Pancreas (tissue), 10 donors: ENCODE measurements at places on chromosomes 12 and 14.

DNA sequence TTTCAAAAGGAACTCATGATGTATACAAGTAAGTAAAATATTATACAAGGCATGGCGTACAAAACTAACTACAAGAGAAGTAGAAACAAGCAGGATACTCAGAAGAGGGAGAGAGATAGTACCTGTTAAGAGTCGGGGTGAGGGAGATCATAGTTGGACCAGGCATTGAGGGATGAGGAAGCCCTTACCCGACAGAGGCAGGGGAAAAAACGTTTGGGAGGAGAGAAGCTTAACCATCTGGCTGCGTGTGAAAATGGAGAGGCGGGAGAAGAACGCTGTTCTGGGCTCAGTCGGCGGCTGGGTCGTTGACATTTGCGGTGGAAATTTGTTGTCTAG, 575 bp upstream of the FMNL3 start:
- no peak for DNase-seq

GRCh38 chr12:4278329-4279197, 5.0 kb downstream of the CCND2 start:
- no peak for DNase-seq

DNA sequence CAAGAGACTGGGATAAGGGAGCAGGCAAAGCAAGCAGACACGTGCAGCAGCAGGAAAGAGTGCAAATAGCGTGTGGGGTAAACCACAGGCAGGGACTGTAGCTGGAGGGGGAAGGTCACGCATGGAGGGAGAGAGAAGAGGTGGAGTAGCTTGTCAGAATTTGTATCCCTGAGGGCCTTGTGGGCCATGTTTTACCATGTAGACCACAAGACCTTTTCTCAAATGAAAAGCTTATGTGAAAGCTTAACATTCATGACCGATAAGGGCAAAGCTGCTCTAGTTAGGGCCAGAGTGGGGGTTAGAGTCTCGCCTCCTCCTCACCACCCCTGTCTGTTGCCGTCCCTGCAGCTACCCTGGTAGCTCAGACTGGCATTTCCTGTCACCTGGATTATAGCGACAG, 152.9 kb upstream of the E2F7 start:
- DNase-seq, result no peak

- DNase-seq, result peak; percentile 62
Measured at GRCh38 chr12:128823216-128823915, 392 bp downstream of the SLC15A4 start.

- peak; percentile 47 for DNase-seq
Measured at GRCh38 chr12:3304436-3305165, 186.4 kb upstream of the PRMT8 start.

DNA sequence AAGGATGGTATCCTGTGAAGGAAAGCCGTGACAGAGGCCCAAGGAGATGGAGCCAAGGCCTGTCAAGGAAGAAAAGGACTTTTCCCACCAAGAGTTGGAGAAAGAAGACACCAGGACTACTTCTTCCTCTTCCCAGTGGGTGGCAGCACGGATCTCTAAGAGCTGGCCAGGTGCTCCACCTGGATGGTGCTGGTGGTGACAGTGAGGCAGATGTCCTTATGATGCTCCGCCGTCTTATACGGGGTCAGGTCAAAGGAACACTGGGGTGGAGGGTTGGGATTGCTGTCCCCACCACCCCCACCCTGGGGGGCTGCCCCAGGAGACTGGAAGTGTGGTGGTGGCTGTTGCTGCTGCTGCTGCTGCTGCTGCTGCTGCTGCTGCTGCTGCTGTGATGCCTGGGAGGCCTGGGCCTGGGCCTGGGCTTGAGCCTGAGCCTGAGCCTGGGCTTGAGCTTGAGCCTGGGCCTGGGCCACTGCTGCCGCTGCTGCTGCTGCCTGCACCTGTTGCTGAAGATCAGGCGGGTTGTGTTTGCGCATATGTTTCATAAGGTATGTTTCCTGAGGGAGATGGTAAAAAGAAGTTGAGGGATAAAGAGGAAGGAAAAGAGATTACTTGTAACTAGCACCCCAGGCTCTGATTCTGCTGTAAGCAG, 4.8 kb upstream of the ING4 start:
- DNase-seq, result no peak
